Subcutaneous preadipocyte (primary cell): ENCODE measurements at places on chromosomes 7 and 10. TPM values are rescaled to one million over a fixed set of nuclear protein-coding genes. Genes with fewer than 3 reads are reported as not detected.

Gene SPAM1
- total RNA-seq = not detected in 2 replicates

Gene EBF3
- 19.8 and 22.5 TPM in 2 replicates for total RNA-seq

Gene GPR15LG
- not detected in 2 replicates for total RNA-seq

Gene GPR146
- total RNA-seq = 0.78 and 2.6 TPM in 2 replicates

Gene SEMA4G
- 0.59 and 1.1 TPM in 2 replicates for total RNA-seq

Gene CLRN3
- total RNA-seq = not detected in 2 replicates

Gene SOSTDC1
- not detected in 2 replicates for total RNA-seq

Gene SLC16A12
- total RNA-seq = under 0.01 and 0.20 TPM in 2 replicates

Gene PON3
- 0.37 and 0.59 TPM in 2 replicates for total RNA-seq

Gene MBL2
- total RNA-seq = not detected in 2 replicates

Gene PLEKHS1
- not detected in 2 replicates for total RNA-seq
